ENCODE measurements at places on chromosomes 2 and 18. TPM values are rescaled to one million over a fixed set of nuclear protein-coding genes. Genes with fewer than 3 reads are reported as not detected.
A peak's percentile ranks its signal among the peaks of the same experiment; 100 is the strongest.

- H3K4me3 ChIP-seq: peak overlapping the region; percentile 12
- H3K27ac ChIP-seq: no peak overlapping the region
- no peaks in the 10 kb centered on the region for H3K36me3 ChIP-seq
- no peaks in the 10 kb centered on the region for H3K27me3 ChIP-seq
- DNase-seq: no peak
Observed at GRCh38 chr2:241035818-241036396, 37.5 kb downstream of the SNED1 start.

GRCh38 chr2:29314816-29315571 lies 199.8 kb downstream of the CLIP4 start:
- no peaks in the 10 kb centered on the region for H3K27me3 ChIP-seq
- H3K36me3 ChIP-seq: no peaks in the 10 kb centered on the region
- H3K4me1 ChIP-seq: peaks cover 29% of the 10 kb centered on the region
- H3K4me3 ChIP-seq: peak overlapping the region; percentile 35

DNA sequence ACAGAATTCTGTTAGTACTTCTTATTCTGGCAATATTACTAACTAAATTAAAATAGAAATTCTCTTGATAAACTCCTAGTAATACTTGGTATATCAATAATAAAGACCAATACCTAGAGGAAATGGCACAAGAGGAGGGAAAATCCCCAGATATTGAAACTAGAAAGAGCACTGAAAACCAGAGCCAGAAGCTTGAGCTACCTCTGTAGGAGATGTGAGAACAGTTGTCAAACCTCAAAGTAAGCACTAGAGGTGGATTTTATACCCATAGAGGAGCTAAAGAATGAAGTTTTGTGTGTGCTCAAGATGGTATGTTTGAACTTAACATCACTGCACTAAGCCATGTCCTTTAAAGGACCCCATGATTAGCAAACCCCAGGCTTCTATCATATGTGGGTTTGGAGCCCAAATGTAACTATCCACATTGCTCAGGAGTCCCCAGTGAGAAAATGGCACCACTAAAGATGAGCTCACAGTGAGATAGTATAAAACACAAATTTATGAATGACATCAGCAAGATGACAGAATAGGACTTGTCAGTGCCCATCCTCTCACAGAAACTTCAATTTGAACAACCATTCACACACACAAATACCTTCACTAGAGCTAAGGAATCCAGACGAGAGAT lies 122.1 kb downstream of the PKP4 start:
- H3K27ac ChIP-seq: no peak overlapping the region
- no peak for DNase-seq
- H3K4me1 ChIP-seq: no peaks in the 10 kb centered on the region
- H3K36me3 ChIP-seq: no peaks in the 10 kb centered on the region
- H3K4me3 ChIP-seq: no peak overlapping the region
- no peaks in the 10 kb centered on the region for H3K27me3 ChIP-seq

Gene LDLRAD4
- 5.5 TPM for total RNA-seq

DNA sequence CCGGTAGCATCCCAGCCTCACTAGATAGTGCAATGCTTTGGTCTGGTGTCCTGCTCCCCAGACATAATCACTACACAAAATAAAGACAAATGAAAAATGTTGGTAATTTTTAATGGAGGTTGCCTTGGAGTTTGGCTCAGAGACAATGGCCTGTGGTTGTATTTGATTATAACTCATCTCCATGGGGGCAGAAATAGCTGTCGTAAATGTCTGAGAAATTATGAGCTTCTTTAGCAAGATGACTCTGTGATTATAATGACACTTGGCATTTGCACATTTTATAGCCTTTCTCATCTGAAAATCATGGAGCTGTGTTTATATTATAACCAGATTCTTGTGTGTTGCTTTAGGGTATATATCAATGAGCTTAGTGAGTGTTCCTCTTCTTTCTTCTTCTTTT lies 1779.7 kb upstream of the CELF4 start:
- H3K4me1 ChIP-seq: peaks cover 6% of the 10 kb centered on the region
- no peak overlapping the region for H3K27ac ChIP-seq
- no peak overlapping the region for H3K4me3 ChIP-seq
- H3K36me3 ChIP-seq: no peaks in the 10 kb centered on the region

Measured in A673 (cell line).